Breast epithelium (tissue), 4 donors: ENCODE measurements at places on chromosomes 5 and 9. TPM values are rescaled to one million over a fixed set of nuclear protein-coding genes. Genes with fewer than 3 reads are reported as not detected.

Gene PCDHGB2
- total RNA-seq = 7.8 TPM

Gene PCDHB2
- total RNA-seq = 3.8 TPM

DNA sequence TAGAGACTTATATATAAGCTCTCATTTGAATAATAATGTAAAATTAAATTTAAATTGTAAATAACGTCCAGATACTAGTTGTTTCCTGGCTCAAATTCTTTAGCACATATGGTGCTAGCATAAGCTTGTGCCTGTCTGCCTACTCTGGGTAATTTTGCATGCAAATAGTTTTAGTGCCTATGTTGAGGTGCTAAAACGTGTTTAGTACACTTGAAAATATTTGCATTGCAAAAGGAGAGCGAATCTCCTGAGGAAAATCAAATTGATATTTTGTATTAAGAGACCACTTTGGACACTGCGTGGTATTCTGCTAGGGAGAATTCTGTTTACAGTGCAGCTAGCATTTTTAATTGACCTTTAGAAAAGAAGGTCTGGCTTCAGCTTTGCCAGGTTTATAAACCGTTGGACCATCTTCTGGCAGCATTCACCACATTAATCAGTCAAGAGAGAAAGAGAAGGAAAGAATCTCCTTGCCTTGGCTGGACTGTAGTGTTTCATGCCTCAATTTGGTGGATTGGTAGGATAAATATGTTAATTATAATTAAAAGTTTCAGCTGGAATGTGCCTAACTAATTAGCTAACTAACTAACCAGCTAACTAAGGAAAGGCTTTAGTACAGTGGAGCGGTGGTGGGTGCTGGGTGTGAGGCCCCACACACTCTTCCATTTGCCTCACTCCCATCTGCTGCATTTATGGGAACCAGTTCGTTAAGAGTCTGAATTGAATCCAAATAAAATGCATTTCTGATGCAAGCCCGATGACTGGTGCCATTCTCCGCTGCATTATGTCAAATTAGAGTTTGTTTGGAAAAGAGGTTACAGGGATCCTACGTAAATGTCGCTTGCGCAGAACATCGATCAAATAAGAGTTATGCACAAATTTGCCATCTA, 150.1 kb upstream of the MPDZ start:
- no peaks in the 10 kb centered on the region for H3K4me1 ChIP-seq
- no peaks in the 10 kb centered on the region for H3K27me3 ChIP-seq
- no peak for DNase-seq
- no peaks in the 10 kb centered on the region for H3K36me3 ChIP-seq
- peak overlapping the region; percentile 45 for H3K27ac ChIP-seq

Gene ETF1
- total RNA-seq = 95.4 TPM

DNA sequence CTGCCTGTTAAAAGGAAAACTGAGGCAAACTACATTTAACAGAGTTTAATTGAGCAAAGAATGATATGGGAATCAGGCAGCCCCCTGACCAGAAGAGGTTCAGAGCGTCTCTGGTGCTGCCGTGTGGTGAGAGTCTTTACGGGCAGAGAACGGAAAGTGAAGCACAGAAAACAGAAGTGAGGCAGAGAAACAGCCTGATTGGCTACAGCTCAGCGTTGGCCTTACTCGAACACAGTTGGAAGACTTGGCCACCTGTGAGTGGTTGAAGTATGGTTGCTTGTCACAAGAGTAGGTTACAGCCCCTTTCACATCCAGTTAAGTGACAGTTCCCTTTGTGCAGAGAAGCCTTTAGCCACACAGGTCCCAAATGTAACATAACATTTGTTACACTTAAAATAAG, 16.9 kb upstream of the FBP1 start:
- no peaks in the 10 kb centered on the region for H3K4me1 ChIP-seq
- no peak overlapping the region for H3K4me3 ChIP-seq

Gene COL5A1
- total RNA-seq = 15.4 TPM

DNA sequence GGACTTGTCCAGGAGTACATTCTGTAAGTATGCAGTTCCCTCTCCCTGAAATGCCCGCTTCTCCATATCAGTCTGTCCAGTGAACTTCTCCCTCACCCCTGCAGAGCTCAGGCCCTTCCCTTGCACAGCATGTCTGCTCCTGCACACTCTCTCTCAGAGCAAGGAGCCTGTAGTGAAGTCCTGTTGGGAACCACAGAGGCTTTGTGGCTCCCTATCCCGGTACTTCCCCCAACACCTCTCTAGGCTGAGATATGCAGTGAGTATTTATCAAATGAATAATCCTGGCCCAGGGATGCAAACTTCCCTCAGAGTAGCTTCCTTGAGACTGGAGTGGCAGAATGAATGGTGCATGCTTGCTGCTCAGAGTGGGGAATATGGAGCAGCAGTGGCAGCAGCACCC, 48.8 kb downstream of the POC5 start:
- H3K4me3 ChIP-seq = no peak overlapping the region
- no peaks in the 10 kb centered on the region for H3K36me3 ChIP-seq
- no peak for DNase-seq

GRCh38 chr5:31754358-31754704, 115.4 kb downstream of the PDZD2 start:
- H3K4me3 ChIP-seq = no peak overlapping the region
- no peaks in the 10 kb centered on the region for H3K36me3 ChIP-seq
- H3K27me3 ChIP-seq = no peaks in the 10 kb centered on the region
- H3K4me1 ChIP-seq = no peaks in the 10 kb centered on the region

- no peaks in the 10 kb centered on the region for H3K4me1 ChIP-seq
- no peak overlapping the region for H3K4me3 ChIP-seq
- no peak for DNase-seq
- H3K27ac ChIP-seq = no peak overlapping the region
Measured at GRCh38 chr5:19498852-19499251, 489.1 kb downstream of the CDH18 start.

GRCh38 chr5:79694652-79695051, 5.0 kb downstream of the CMYA5 start:
- DNase-seq = no peak
- no peak overlapping the region for H3K4me3 ChIP-seq
- H3K36me3 ChIP-seq = no peaks in the 10 kb centered on the region
- peak overlapping the region; percentile 16 for H3K27ac ChIP-seq
- no peaks in the 10 kb centered on the region for H3K27me3 ChIP-seq
- no peaks in the 10 kb centered on the region for H3K4me1 ChIP-seq

GRCh38 chr5:80964919-80965318, 4.8 kb downstream of the RASGRF2 start:
- no peaks in the 10 kb centered on the region for H3K4me1 ChIP-seq
- peaks cover 13% of the 10 kb centered on the region for H3K27me3 ChIP-seq
- H3K27ac ChIP-seq = no peak overlapping the region

- H3K27me3 ChIP-seq = no peaks in the 10 kb centered on the region
- DNase-seq = no peak
- no peak overlapping the region for H3K27ac ChIP-seq
- no peaks in the 10 kb centered on the region for H3K36me3 ChIP-seq
Measured at GRCh38 chr5:79692596-79692995, 3.0 kb downstream of the CMYA5 start.

Gene TNFSF8
- 4.7 TPM for total RNA-seq

- no peaks in the 10 kb centered on the region for H3K27me3 ChIP-seq
- H3K27ac ChIP-seq = no peak overlapping the region
- no peak for DNase-seq
- H3K4me1 ChIP-seq = no peaks in the 10 kb centered on the region
- no peaks in the 10 kb centered on the region for H3K36me3 ChIP-seq
- no peak overlapping the region for H3K4me3 ChIP-seq
Measured at GRCh38 chr9:794386-794785, 47.1 kb upstream of the DMRT1 start.

- no peak for DNase-seq
- no peak overlapping the region for H3K4me3 ChIP-seq
- peaks cover 1% of the 10 kb centered on the region for H3K36me3 ChIP-seq
- no peaks in the 10 kb centered on the region for H3K27me3 ChIP-seq
Measured at GRCh38 chr9:125337236-125337635, 75.6 kb downstream of the GAPVD1 start.

DNA sequence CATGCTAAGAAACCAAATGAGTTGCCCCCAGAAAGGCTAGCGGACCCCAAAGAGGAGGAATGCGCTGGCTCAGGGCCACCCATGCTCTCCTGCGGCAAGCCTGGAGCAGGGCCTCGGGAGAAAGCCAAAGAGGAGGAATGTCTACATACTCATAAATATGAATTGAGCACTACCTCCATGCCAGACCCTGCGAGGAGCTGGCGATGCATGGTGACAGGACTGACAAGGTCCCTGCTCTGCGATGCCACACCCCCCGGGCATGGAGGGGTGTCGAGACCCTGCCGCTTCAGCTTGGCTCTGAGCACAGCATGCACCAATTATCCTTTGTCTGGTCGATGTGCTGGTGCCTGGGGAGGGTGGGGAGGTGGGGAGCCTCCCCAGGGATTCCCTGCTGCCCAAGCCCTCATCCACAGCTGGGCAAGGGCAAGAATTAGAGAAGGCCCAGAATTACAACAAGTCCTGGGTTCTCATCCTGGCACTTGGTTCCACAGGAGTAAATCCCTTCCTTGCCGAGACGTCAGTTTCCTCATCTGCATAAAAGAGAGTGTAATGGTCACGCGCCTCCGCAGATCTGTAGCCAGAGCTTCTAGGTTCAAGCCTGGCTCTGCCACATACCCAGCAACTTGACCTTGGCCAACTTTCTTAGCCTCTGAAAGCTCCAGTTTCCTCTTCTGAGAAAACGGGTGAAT, 74.4 kb downstream of the FAM114A2 start:
- H3K27ac ChIP-seq = no peak overlapping the region
- H3K4me1 ChIP-seq = no peaks in the 10 kb centered on the region
- no peak for DNase-seq
- no peaks in the 10 kb centered on the region for H3K36me3 ChIP-seq
- no peak overlapping the region for H3K4me3 ChIP-seq

Gene SLCO6A1
- not detected for total RNA-seq

DNA sequence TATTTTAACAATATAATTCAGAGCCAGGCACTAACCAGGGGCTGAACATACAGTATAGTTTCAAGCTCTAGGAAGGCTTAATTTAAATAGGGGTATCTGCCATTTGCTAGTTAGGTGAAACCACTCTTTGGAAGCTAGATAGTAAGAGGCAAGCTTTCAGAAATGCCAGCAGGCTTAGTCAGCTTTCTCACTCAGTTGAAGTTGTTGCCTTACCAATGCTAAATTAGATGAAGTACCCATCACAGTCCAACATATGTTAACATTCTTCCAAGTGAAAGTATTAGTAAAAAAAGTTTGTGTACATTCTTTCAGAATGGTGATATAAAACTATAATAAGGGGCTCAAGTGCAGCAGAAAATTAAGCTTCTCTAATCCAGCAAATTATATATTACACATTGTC, 215.0 kb downstream of the CNTLN start:
- no peaks in the 10 kb centered on the region for H3K27me3 ChIP-seq
- H3K36me3 ChIP-seq = peaks cover 4% of the 10 kb centered on the region
- no peak overlapping the region for H3K4me3 ChIP-seq
- no peak for DNase-seq

DNA sequence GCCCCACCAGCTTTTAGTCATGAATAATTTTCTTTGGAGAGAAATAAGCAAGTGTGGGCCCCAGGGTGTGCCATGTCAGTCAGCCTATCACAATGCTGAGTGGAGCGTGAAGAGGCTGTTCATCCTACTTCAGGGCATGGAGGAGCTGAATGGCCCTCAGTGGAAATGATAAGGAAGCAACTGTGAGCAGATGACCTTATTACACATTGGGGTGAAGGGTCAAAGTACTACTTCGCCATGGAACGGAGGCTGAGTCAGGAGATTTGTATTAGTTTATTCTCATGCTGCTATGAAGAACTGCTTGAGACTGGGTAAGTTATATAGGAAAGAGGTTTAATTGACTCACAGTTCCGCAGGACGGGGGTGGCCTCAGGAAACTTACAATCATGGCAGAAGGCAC, 231.0 kb upstream of the ADAMTS16 start:
- H3K36me3 ChIP-seq = no peaks in the 10 kb centered on the region
- no peak overlapping the region for H3K27ac ChIP-seq
- DNase-seq = no peak
- H3K4me3 ChIP-seq = no peak overlapping the region
- H3K4me1 ChIP-seq = no peaks in the 10 kb centered on the region
- H3K27me3 ChIP-seq = no peaks in the 10 kb centered on the region

DNA sequence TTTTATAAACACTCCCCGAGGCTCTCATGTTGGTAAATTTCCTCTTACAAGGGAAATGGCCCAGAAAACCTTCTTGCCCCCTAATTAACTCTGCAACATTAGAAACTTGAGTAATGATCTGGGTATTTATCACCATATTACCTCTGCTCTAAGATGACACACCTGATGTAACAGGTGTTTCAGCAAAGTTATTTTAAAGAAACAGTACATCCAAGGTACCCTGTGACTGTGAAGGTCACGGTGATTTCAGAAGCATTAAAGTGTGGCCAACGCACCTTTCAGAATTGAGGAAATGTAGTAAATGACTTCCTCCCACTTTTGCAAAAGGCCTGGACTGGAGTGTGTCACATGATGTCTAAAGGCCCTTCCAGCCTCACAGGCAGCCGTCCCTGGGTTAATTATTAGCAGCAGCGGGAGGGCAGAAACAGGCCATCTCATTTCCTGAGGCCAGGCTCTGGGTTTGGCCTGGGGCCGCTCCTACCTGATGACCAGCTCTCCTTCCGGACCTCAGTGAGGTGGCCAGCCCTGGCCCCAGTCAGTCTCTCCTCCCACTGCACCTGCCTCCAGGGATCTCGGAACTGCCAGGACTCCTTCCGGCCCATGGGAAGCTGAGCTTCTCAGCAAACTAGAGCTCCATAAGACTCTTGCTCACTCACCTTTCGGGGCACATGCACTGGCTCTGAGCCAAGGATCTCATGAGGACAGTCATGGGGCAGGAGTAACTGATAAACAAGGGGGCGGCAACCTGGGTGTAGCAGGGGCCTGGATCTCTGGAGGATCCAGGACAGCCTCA, 20.7 kb downstream of the PTPN3 start:
- DNase-seq = no peak
- H3K36me3 ChIP-seq = no peaks in the 10 kb centered on the region
- H3K4me1 ChIP-seq = no peaks in the 10 kb centered on the region
- peak overlapping the region; percentile 70 for H3K27ac ChIP-seq

- no peak for DNase-seq
- no peaks in the 10 kb centered on the region for H3K4me1 ChIP-seq
- H3K4me3 ChIP-seq = no peak overlapping the region
- H3K36me3 ChIP-seq = no peaks in the 10 kb centered on the region
- no peak overlapping the region for H3K27ac ChIP-seq
Measured at GRCh38 chr9:134626571-134627416, 14.8 kb upstream of the COL5A1 start.

Gene PDE8B
- 4.9 TPM for total RNA-seq

- H3K4me1 ChIP-seq = no peaks in the 10 kb centered on the region
- H3K36me3 ChIP-seq = no peaks in the 10 kb centered on the region
- H3K27ac ChIP-seq = no peak overlapping the region
- H3K27me3 ChIP-seq = no peaks in the 10 kb centered on the region
Measured at GRCh38 chr5:1472964-1473628, 27.9 kb upstream of the SLC6A3 start.

- H3K4me1 ChIP-seq = no peaks in the 10 kb centered on the region
- H3K27me3 ChIP-seq = no peaks in the 10 kb centered on the region
- H3K27ac ChIP-seq = no peak overlapping the region
- DNase-seq = no peak
- H3K36me3 ChIP-seq = no peaks in the 10 kb centered on the region
Measured at GRCh38 chr9:3043369-3043768, 199.5 kb upstream of the PUM3 start.

Gene OR1J2
- total RNA-seq = not detected
